HFFc6 (cell line): ENCODE measurements at places on chromosomes 7 and 10.

DNA sequence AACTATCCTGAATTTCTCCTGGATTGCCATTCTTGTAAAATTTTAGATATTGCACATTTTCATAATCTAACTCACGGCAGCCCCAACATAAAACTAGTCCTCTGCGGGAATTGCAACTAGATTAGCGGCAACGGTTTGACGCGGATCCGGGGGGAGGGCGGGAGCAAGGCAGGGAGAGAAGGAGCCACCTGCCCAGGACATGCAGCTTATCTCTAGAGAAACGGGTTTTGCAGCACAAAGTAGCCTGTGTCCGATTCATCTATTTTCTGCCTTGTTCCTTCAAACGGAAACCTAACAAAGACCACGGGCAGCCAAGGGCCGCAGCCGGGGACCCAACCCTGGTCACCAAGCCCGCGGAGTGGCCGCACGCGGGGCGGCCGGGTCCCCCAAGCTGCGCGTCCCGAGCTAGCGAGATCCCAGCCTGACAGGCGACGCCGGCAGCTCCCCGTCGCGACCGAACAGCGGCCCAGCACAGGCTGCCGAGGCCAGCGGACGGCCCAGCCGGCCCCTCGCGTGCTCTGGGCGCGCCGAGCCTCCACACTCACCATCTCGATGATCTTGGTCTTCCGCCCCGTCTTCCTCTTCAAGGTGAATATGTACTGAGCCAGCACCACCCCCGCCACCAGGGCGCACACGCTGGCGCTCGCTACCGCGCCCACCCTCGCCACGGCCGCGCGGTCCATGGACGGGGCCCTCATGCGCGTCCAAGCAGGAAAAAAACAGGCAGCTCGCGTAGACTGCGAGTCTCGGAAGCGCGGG lies at the start of gene NT5C3A:
Gene NT5C3A, minus strand, starts transcription at position 754 of the 759 bp plus-strand sequence. Its CDS starts 71 bp downstream, at position 683.
- peaks cover 40% of the 10 kb centered on the region for H3K36me3 ChIP-seq
- H3K27ac ChIP-seq: peak within 1 kb of the TSS; percentile 93
- peak; percentile 9 for DNase-seq
- no peaks in the 10 kb centered on the region; the same call in 1 of the 2 replicates for H3K27me3 ChIP-seq
- peaks cover 47% of the 10 kb centered on the region for H3K4me1 ChIP-seq
- peak within 1 kb of the TSS; percentile 98 for H3K4me3 ChIP-seq

DNA sequence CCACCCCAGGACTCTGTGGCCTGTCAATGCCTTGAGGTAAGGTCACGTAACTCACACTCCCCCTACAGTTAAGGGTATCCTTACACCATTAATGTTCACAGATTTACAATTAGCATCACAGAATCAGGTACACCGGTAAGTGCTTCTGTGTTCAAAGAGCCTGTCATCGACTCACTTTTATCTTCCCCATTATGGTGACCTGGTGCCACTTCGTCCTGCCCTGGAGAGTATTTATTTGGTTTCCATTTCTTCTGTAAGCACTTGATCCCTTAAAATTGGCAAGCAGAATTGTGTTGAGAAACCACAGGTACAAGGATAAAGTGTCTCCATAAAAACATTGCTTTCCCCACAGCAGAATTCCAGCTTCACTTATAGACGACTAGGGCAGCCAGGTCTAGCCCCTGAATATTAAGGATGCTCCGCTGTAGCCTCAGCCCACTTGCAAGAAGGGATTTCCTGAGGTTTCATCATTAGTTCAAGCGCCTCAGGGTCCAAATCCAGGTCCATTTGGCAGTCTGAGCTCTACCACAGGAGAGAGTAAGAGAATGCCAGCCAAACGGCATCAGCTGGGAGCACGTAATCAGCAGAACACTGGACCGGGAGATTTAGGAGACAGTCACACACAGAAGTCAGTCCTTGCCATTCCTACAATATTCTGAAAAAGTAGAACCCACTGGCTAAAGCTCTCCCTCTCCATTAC lies 10.1 kb downstream of the ATXN7L1 start:
- H3K4me3 ChIP-seq: no peak overlapping the region
- H3K36me3 ChIP-seq: peaks cover 5% of the 10 kb centered on the region
- no peaks in the 10 kb centered on the region for H3K4me1 ChIP-seq
- DNase-seq: no peak
- H3K27ac ChIP-seq: no peak overlapping the region
- H3K27me3 ChIP-seq: no peaks in the 10 kb centered on the region

DNA sequence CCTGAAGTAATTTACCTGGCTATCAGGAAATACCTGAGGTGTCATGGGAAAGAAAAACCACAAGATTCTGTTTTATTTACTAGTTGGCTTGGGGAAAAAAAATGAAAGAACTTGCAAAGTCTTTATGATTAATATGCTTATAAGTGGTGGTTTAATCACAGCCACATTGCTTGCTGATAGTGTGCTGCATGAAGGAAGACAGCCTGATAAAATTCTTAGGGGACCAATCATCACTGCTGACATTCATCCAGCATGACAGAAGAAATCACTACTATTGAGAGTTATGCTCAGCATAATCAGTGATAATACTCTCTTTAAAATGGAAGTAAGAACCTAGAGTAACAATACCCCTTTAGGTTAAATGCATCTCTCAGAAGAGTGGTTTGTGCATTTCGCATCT lies 150.2 kb upstream of the LRRN3 start:
- H3K4me1 ChIP-seq: peaks cover 58% of the 10 kb centered on the region
- H3K27ac ChIP-seq: no peak overlapping the region
- H3K36me3 ChIP-seq: peaks cover 11% of the 10 kb centered on the region; the same call in 1 of the 2 replicates
- H3K27me3 ChIP-seq: no peaks in the 10 kb centered on the region; the same call in 1 of the 2 replicates

- peaks cover 26% of the 10 kb centered on the region for H3K36me3 ChIP-seq
- peak overlapping the region; percentile 95 for H3K27ac ChIP-seq
- peak; percentile 46 for DNase-seq
- H3K4me1 ChIP-seq: peaks cover 31% of the 10 kb centered on the region
Measured at GRCh38 chr10:45001381-45002148, 842 bp downstream of the ZNF22 start.

DNA sequence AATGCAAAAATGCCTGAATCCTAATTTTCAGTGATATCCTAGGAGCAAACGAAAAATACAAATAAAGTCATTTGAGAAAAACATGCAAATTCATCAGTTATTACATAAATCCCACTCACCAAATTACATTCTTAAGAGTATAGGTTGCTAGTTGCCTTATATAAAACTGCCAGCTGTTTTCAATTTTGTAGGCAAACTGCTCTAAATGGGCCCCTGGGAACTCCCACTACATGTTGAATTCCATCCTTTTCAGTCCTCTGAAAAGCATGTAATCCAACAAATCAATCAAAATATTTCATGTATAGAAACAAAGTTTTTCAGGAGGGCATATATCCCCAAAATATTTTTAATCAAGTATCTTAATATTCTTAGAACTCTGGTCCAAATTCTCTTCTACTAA lies 2.1 kb upstream of the JMJD1C start:
- H3K36me3 ChIP-seq: peaks cover 4% of the 10 kb centered on the region; the same call in 1 of the 2 replicates
- H3K4me1 ChIP-seq: peaks cover 59% of the 10 kb centered on the region
- H3K4me3 ChIP-seq: no peak overlapping the region; the same call in 1 of the 2 replicates
- H3K27me3 ChIP-seq: no peaks in the 10 kb centered on the region
- H3K27ac ChIP-seq: peak overlapping the region; percentile 92

DNA sequence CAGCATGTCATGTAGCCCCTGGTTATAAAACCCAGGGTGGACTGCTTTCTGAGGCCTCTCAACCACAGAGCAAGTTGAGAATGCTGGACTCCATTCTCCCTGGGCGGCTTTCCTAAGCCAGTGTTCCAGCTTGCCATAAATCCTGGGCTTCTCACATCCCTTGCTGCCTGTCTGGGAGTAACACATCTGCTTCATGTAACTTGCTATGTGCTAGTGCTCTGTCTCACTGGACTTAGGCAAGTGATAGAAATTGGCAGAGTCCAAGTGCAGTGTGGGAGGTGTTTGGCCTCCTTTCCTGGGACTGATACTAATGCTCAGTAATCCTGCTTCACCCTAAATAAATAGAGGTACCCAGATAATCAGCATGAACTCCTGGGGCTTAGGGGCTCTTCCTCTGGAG lies 277.1 kb upstream of the POM121L12 start:
- no peaks in the 10 kb centered on the region for H3K4me1 ChIP-seq
- no peaks in the 10 kb centered on the region for H3K36me3 ChIP-seq
- no peak overlapping the region for H3K4me3 ChIP-seq
- DNase-seq: no peak
- H3K27ac ChIP-seq: no peak overlapping the region

GRCh38 chr10:11687357-11687771 lies 54.8 kb upstream of the ECHDC3 start:
- no peaks in the 10 kb centered on the region for H3K36me3 ChIP-seq
- peaks cover 32% of the 10 kb centered on the region for H3K4me1 ChIP-seq
- H3K27ac ChIP-seq: no peak overlapping the region
- H3K27me3 ChIP-seq: peaks cover 39% of the 10 kb centered on the region

GRCh38 chr7:28088032-28088431 lies 92.6 kb downstream of the JAZF1 start:
- no peak for DNase-seq
- no peak overlapping the region for H3K4me3 ChIP-seq
- no peak overlapping the region for H3K27ac ChIP-seq
- peaks cover 47% of the 10 kb centered on the region for H3K4me1 ChIP-seq

- H3K27me3 ChIP-seq: no peaks in the 10 kb centered on the region; the same call in 1 of the 2 replicates
- no peak for DNase-seq
Measured at GRCh38 chr7:79714081-79714480, 260.6 kb upstream of the MAGI2 start.

- H3K4me1 ChIP-seq: peaks cover 16% of the 10 kb centered on the region
- H3K36me3 ChIP-seq: peaks cover 11% of the 10 kb centered on the region; the same call in 1 of the 2 replicates
- no peak overlapping the region for H3K4me3 ChIP-seq
- no peak for DNase-seq
Measured at GRCh38 chr7:46126675-46127300, 205.7 kb upstream of the IGFBP3 start.

GRCh38 chr7:50662041-50662694 lies 97.0 kb upstream of the DDC start:
- H3K4me3 ChIP-seq: no peak overlapping the region
- peaks cover 7% of the 10 kb centered on the region for H3K36me3 ChIP-seq
- H3K27ac ChIP-seq: no peak overlapping the region
- DNase-seq: no peak
- H3K4me1 ChIP-seq: peaks cover 53% of the 10 kb centered on the region

GRCh38 chr7:48245751-48246472 lies 74.7 kb downstream of the ABCA13 start:
- peaks cover 11% of the 10 kb centered on the region for H3K27me3 ChIP-seq
- peaks cover 7% of the 10 kb centered on the region for H3K4me1 ChIP-seq
- no peak overlapping the region for H3K4me3 ChIP-seq
- H3K36me3 ChIP-seq: no peaks in the 10 kb centered on the region

DNA sequence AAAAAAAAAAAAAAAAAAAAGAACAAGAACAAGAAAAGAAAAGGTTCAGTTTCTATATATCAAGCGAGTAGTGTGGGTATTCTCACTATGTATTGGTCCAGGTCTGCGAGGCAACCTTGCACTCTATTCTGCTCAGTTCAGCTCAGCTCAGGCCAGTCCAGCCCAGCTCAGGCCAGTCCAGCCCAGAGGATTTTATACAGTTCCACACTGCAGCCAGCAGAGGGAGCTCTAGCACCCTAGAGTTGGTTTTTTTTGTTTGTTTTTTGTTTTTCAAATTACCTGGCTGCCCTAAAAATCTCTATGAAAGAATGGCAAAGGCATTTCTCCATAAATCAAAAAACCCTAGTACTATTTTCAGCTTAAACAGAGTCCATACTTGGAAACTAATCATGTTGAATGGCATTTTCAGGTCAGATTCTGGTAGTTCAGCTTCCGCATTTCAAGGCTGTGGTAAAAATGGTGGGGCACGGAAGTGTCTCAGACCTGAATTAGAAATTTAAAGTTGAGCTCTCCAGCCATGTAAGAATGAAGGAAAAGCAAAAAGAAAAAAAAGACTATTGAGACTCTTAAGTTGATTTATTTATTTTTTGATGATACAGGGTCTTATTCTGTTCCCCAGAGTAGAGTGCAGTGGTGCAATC lies 55.2 kb upstream of the GSDME start:
- no peaks in the 10 kb centered on the region; the same call in 1 of the 2 replicates for H3K4me1 ChIP-seq
- no peak overlapping the region for H3K4me3 ChIP-seq
- peaks cover 43% of the 10 kb centered on the region for H3K36me3 ChIP-seq
- H3K27me3 ChIP-seq: peaks cover 4% of the 10 kb centered on the region; the same call in 1 of the 2 replicates

- H3K4me1 ChIP-seq: peaks cover 19% of the 10 kb centered on the region
- peak; percentile 79 for DNase-seq
- H3K36me3 ChIP-seq: no peaks in the 10 kb centered on the region
- H3K27me3 ChIP-seq: peaks cover 24% of the 10 kb centered on the region
Measured at GRCh38 chr10:118669020-118669791, 73.8 kb upstream of the PRLHR start.

GRCh38 chr7:157017149-157017548 lies 6.7 kb upstream of the MNX1 start:
- no peaks in the 10 kb centered on the region for H3K4me1 ChIP-seq
- no peak for DNase-seq
- H3K27ac ChIP-seq: no peak overlapping the region
- no peaks in the 10 kb centered on the region for H3K36me3 ChIP-seq
- H3K27me3 ChIP-seq: peaks cover 69% of the 10 kb centered on the region
- H3K4me3 ChIP-seq: no peak overlapping the region

- peaks cover 6% of the 10 kb centered on the region for H3K4me1 ChIP-seq
- H3K36me3 ChIP-seq: no peaks in the 10 kb centered on the region
- no peak for DNase-seq
- H3K27ac ChIP-seq: no peak overlapping the region
- peaks cover 9% of the 10 kb centered on the region for H3K27me3 ChIP-seq
Measured at GRCh38 chr7:105594034-105594433, 12.7 kb upstream of the EFCAB10 start.

- no peaks in the 10 kb centered on the region for H3K27me3 ChIP-seq
- peak; percentile 47 for DNase-seq
- H3K36me3 ChIP-seq: peaks cover 15% of the 10 kb centered on the region
- H3K4me1 ChIP-seq: peaks cover 49% of the 10 kb centered on the region
- H3K27ac ChIP-seq: peak overlapping the region; percentile 76
- peak overlapping the region; percentile 68 for H3K4me3 ChIP-seq
Measured at GRCh38 chr7:135980665-135981180, 3.6 kb upstream of the MTPN start.

- H3K27ac ChIP-seq: no peak overlapping the region
- no peak overlapping the region for H3K4me3 ChIP-seq
- H3K36me3 ChIP-seq: no peaks in the 10 kb centered on the region
- H3K27me3 ChIP-seq: peaks cover 14% of the 10 kb centered on the region; the same call in 1 of the 2 replicates
- H3K4me1 ChIP-seq: no peaks in the 10 kb centered on the region
Measured at GRCh38 chr10:92421550-92421949, 130.6 kb downstream of the MARCHF5 start.

GRCh38 chr7:46282155-46282554 lies 361.1 kb upstream of the IGFBP3 start:
- peaks cover 20% of the 10 kb centered on the region; the same call in 1 of the 2 replicates for H3K4me1 ChIP-seq
- no peak overlapping the region for H3K4me3 ChIP-seq
- no peak for DNase-seq
- H3K27me3 ChIP-seq: no peaks in the 10 kb centered on the region

DNA sequence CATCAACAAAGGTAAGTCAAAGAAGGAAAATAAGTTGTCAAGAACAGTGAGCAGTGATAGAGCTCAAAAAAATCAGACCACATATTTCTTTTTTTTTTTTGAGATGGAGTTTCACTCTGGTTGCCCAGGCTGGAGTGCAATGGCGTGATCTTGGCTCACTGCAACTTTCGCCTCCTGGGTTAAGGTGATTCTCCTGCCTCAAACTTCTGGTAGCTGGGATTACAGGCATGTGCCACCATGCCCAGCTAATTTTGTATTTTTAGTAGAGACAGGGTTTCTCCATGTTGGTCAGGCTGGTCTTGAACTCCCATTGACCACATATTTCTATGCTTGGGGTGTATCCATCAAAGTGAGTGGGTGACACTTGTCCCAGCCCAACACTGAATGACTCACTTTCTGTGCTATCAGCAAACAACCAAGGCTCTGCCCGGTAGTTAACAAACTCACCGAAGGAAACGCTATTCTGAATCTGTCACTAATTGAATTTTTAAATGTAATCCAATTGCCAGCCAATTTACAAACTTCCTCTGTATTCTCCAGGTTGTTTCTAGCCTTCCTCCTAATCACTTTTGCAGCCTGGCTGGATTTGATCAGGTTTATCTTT lies 19.6 kb upstream of the SMNDC1 start:
- no peaks in the 10 kb centered on the region; the same call in 1 of the 2 replicates for H3K27me3 ChIP-seq
- no peak for DNase-seq
